Activated CD4-positive, alpha-beta T cell treated with anti-CD3 and anti-CD28 coated beads, Interleukin-2, amount 50 U/mL, for 48 hours (primary cell): ENCODE measurements at places on chromosomes 7 and 10.

DNA sequence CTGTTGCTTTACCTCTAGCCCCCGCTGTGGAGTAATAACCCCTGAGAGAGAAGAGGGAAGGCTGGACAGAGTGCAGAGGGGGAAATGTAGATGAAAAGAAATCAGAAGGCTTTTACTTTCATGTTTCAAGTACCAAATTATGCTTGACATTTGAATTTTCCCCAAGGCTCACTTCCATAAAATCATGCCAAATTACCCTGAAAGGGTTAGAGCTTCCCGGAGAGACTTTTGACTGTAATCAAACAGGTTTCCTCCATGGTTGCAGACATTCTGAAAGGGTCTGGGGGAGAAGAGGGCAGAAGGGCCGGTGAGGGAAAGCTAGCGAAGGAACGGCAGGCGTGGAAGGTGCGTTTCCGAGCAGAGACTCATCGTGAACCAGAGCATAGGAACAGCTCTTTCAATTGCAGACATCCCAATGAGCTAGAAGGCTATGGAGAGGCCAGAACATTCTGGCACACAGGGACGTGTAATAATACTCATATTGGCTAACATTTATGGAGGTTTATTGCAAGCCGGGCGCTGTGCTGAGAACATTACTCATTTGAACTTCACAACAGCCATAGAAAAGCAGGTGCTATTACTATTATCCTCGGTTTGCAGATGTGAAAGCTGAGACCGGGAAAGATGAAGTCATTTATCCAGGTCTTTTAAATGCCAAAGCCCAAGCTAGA is 620.8 kb upstream of the AUTS2 start:
- no peak for DNase-seq

DNA sequence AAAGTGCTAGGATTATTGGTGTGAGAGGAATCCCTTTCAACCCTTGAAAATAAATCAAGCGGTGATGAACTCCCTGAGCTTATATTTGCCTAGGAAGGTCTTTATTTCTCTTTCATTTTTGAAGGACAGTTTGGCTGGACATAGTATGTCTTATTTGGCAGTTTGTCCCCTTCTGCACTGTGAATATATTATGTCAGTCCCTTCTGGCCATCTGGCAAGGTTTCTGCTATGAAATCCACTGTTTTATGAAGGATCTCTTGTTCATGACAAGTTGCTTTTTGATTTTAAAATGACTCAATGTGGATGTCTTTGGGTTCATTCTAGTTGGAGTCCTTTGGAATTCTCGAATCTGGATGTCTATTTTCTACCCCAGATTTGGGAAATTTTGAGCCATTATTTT is 21.7 kb upstream of the MCM10 start:
- DNase-seq, result no peak

DNA sequence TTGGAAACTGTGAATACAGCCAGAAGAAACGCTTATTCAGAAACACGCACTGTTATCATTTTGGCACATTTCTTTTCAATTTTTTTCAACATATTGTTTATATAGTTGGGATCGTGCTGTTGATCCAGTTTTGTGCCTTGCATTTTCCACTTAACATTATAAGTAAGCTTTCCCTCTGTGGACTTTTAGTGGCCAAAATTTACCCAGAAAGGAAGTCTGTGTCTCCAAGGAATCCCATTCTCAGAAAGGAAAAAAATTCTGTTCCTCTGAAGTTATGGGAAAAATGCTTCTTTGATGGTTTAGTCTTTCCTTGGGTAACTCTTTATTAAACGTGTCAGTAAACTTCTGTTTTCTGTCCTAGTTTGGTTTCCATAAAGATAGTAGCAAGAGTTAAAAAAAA is 280.0 kb downstream of the REEP3 start:
- no peak for DNase-seq

- no peak for DNase-seq
Observed at GRCh38 chr7:82266081-82266480, 177.5 kb downstream of the CACNA2D1 start.

- no peak for DNase-seq
Observed at GRCh38 chr7:135718219-135718618, 9.8 kb downstream of the SLC13A4 start.

DNA sequence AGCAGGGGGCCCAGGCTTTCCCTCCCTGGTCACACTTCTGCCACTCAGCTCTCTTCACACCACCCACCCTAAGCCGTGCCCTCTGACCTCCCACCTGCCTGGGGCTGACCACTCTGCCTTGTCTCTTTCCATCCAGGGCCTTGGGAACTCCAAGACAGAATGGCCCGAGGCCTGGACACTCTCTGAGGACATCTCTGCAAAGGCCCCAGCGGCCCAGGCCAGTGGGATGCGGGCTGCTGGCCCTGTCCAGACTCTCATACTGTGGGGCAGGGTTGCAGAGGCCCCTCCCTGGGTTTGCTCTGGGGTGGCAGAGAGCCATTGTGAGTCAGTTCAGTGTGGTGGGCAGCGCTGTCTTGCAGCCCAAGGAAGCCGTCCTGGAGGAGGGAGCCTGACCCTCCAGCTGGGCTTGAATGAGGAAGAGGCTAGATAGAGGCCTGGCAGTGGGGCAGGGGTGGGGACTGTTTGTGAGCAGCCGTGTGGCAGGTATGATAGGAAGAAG is 39.9 kb upstream of the RABGEF1 start:
- no peak for DNase-seq

DNA sequence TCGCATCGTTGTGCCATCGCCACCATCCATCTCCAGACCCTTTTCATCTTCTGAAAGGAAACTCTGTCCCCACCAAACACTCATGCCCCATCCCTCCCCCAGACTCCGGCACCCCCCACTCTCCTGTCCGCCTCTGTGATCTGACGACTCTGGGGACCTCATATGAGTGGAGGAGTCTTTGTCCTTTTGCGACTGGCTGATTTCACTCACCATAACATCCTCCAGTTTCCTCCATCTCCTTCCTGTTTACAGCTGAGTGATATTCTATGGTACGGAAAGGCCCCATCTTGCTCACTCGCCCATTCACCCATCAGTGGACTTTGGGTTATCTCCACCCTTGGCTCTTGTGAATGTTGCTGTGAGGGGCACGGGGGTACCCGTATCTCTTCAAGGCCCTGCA is 11.8 kb upstream of the INSIG1 start:
- no peak for DNase-seq

- DNase-seq, result no peak
Observed at GRCh38 chr7:1019789-1020610, 24.3 kb upstream of the GPR146 start.

- DNase-seq, result no peak
Observed at GRCh38 chr7:38244516-38244915, 28.9 kb downstream of the TARP start.

GRCh38 chr7:157888579-157888978 is 551.8 kb downstream of the DNAJB6 start:
- no peak for DNase-seq

DNA sequence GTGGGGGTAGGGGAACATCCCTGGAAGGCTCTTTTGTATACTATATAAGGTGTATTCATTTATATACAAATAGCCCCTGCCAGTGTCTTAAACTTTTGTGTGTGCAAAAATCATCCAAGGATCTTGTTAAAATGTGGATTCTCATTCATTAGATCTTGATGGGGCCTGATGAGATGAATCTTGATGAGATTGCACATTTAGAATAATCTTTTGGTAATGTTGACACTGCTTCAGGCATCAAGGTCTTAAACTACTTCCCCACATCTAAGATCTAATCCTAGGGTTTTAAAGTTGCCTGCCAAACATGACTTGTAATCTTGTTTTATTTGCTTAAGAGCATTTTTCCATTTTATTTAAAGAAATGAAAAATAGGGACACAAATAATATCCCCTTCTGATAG is 13.0 kb downstream of the TLX1 start:
- DNase-seq, result no peak

DNA sequence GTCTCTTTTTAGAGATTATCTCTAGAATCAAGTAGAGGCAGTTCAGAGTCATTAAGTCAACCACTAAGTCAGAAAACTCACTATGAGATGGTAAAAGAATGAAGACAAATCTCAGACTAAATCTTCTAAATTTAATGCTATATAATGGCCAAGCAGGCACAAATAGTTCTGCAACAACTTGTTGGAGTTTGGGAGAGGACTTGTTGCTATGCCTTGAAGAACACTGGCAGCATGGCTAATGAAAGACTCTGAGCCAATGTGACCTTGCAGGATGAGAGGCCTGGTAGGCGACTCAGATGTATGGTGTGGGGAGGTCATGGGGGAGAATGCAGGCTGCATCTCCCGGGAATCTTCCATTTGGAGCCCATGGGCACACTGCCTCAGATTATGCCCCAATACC is 128.7 kb downstream of the C1GALT1 start:
- no peak for DNase-seq

- peak; percentile 66 for DNase-seq
Observed at GRCh38 chr7:131007439-131008330, 273.7 kb upstream of the KLF14 start.

DNA sequence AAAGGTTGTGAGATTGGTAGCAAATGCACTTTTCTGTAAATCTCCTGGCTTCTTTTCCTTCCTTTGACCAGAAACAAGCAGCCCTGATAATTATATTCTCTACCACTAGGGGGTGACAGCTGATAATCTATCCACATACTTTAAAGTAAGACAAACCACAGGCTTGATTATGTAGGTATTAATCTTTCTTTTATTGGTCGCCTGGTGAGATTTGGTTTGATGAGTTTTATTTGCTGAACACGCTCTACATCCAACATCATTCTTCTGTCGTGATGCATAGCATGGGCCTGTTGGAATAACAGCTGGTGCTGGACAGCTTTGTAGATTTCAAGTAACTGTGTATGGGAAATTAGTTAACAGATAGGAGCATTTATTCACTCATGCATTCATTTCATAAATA is 63.5 kb downstream of the ZNF365 start:
- no peak for DNase-seq

DNA sequence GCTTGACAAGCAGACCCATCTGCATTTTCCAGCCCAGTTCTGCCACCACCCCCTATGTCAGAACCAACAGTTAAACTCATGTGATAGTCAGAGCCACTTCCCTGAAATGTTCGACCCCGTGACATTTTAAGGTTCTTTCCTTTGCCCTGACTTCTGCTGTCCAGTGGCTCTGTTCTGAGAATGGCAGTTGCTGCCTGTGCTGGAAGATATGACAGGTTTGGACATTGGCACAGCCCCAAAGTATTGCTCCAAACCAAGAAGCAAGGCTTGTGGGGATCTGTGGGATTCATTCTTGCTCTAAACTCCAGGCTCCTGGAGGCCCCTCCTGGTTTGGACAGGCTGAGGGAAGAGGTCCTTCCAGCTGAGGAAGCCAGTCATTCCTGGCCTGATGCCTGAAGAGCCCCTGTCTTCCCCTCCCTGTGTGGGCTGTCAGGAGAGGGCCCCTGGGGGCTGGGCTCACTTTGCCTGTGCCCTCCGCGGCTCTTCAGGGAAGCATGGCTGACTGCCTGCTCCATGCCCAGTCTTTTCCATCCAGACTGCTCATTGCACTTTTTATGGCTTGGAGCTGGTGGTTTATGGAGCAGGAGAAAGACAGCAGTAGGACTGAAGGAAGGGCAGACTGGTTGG is 138.0 kb downstream of the CDH23 start:
- no peak for DNase-seq

GRCh38 chr10:76546411-76546810 is 1091.2 kb downstream of the KCNMA1 start:
- no peak for DNase-seq

GRCh38 chr7:85833066-85833465 is 646.2 kb upstream of the SEMA3D start:
- no peak for DNase-seq

GRCh38 chr10:88064608-88065382 is 201.4 kb downstream of the PTEN start:
- DNase-seq, result peak; percentile 56

DNA sequence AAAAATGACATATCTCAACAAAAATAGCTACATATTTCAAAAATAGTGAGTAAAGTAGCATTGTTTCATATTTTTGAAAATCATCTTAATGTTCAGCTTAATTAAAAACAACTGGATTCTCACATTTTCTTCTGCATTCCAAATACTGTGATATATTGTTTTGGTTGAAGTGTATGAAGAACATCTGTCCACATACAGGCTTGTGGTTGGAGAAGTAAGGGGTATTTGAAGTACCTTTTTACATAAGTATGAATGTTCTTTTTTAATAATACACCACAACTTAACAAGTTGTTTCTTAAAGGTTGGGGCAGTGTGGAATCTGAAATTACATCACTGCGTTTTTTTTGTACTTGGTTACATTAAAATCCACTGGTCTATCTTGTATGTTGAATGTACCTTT is 442.5 kb downstream of the KIF20B start:
- DNase-seq, result no peak

- no peak for DNase-seq
Observed at GRCh38 chr10:63280386-63280785, 147.3 kb downstream of the NRBF2 start.

GRCh38 chr10:63738410-63738809 is 217.2 kb downstream of the REEP3 start:
- DNase-seq, result no peak

- DNase-seq, result no peak
Observed at GRCh38 chr7:25638590-25639244, 410.4 kb upstream of the NPVF start.

GRCh38 chr7:2060701-2061100 is 172.0 kb downstream of the MAD1L1 start:
- DNase-seq, result no peak

DNA sequence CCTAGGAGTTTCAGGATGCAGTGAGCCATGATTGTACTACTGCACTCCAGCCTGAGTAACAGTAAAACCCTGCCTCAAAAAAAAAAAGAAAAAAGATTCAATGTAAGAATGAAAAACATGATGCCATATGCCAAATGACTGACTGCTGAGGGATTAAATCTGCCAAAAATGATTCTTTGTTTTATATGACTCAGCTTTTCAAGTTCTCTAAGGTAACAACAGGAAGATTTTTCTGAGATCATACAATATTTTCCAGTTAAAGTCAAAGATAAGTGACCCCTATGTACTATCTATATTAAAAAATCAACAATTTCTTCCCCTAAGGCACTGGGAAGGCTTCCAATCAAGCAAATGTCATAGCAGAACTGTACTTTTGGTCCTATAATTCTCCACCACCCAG is 271.2 kb upstream of the IMMP2L start:
- no peak for DNase-seq

GRCh38 chr10:62597226-62597625 is 207.3 kb upstream of the ADO start:
- no peak for DNase-seq

DNA sequence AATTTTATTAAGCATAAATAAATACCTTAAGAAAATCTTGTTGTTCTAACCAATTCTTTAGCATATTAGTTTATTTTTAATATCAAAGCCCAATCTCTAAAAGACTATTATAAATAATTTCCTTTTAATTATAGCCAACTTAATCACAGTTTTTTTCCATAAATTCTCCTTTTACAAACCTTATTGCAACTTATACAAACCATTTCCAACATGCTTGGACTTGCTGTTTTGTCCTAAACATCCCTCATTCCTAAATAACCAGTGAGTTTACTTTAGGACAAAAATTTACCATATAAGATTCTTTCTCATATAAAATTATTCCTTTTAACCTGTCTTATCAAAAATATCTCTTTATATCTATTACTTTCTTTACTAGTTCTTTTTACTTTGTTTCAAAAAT is 25.2 kb upstream of the LSM8 start:
- no peak for DNase-seq

GRCh38 chr7:142516038-142516501 is 233.2 kb upstream of the PRSS1 start:
- DNase-seq, result no peak

- no peak for DNase-seq
Observed at GRCh38 chr10:104416851-104417250, 63.2 kb downstream of the CFAP58 start.

- DNase-seq, result no peak
Observed at GRCh38 chr7:96870934-96871333, 134.4 kb upstream of the DLX6 start.
